ENCODE measurements at places on chromosomes 12 and 14.

DNA sequence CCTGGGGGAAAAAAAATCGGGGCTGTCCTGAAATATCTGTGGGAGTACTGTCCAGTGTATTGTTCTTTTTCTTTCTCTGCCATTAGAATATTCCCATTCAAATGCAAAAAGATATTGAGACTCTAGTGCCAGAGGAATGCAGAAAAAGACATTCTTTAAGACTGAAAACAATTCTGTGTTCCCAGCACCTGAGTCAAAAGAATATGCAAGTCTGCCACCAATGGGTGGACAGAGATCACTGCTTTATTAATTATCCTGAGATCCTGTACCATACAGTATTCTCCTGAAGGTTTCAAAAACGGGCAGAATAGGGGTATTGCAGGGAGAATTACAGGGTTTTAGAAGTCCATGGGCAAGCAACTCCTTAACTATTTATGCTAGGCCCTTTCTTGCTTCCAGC is 361.8 kb downstream of the C12orf50 start:
- no peak for DNase-seq

- DNase-seq, result no peak
These were observed 4.6 kb upstream of the SLC22A17 start for GRCh38 chr14:23357261-23357660.

GRCh38 chr12:65699251-65699650 is 125.0 kb upstream of the HMGA2 start:
- DNase-seq, result peak; percentile 55

- DNase-seq, result peak; percentile 46
These were observed 31.3 kb upstream of the LALBA start for GRCh38 chr12:48601013-48601756.

- DNase-seq, result no peak
These were observed 920.9 kb downstream of the RPS29 start for GRCh38 chr14:48665077-48665784.

GRCh38 chr14:72845683-72846082 is 48.2 kb downstream of the DPF3 start:
- DNase-seq, result no peak

DNA sequence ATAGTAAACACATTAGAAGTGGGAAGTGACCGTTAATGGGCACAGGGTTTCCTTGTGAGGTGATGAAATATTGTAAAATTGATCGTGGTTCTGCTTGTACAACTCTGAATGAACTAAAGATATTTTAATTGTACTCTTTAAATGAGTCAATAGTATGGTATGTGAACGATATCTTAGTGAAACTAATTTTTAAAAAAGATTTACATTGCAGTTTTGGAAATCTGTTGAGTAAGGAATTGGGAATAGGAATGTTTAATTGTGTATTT is 1.7 kb downstream of the ZNF410 start:
- no peak for DNase-seq

- DNase-seq, result no peak
These were observed 446.0 kb downstream of the AEBP2 start for GRCh38 chr12:19885093-19885812.

GRCh38 chr12:75783093-75783877 is 248.3 kb downstream of the PHLDA1 start:
- peak; percentile 11 for DNase-seq

- peak; percentile 48 for DNase-seq
These were observed 1.5 kb upstream of the HRK start for GRCh38 chr12:116882742-116883141.

DNA sequence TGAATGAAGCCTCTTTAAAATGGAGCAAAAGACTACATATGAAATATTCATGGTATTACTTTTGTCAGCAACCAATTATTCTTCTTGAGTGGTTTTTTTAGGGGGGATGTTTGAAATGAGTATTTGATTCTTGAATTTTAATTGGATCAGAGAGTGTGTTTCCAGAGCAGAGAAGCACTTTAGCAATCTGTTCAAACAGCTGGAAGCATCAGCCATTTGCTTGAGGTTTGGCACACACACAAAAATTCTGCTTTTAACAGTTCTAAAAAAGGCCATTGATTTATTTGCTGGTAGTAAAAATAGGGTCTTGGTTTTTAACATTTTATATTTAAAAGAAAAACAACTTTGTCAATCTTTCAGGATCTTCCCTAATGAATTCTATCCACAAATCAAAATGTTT is 292.7 kb downstream of the LRFN5 start:
- no peak for DNase-seq

- DNase-seq, result no peak
These were observed 312.2 kb upstream of the DIO3 start for GRCh38 chr14:101248840-101249675.

- DNase-seq, result no peak
These were observed 90.3 kb downstream of the ATP2B1 start for GRCh38 chr12:89618113-89618862.

GRCh38 chr12:62407587-62407986 is 59.0 kb upstream of the MON2 start:
- no peak for DNase-seq

DNA sequence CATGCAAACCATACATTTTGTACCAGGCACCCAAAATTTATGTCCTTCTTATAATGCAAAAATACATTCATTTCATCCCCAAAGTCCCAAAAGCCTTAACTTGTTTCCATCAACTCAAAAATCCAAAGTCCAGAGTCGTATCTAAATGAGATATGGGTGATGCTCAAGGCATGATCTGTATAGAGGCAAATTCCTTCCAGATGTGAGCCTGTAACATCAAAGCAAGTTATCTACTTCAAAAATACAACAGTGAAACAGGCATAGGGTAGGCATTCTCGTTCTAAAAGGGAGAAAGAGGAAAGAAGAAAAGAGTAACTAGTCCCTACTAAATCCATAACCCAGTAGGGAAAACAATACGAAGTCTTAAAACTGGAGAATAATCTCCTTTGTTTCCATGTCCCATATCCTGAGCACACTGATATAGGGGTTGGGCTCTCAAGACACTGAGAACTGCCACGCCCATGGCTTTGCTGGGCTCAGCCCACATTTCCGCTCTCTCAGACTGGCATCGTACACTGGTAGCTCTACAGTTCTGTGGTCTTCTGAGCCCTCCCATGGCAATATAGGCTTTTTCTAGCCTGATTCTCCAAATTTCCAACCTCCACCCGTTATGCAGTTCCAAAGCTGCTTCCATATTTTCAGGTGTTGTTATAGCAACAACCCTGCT is 232.8 kb downstream of the TMTC2 start:
- no peak for DNase-seq

DNA sequence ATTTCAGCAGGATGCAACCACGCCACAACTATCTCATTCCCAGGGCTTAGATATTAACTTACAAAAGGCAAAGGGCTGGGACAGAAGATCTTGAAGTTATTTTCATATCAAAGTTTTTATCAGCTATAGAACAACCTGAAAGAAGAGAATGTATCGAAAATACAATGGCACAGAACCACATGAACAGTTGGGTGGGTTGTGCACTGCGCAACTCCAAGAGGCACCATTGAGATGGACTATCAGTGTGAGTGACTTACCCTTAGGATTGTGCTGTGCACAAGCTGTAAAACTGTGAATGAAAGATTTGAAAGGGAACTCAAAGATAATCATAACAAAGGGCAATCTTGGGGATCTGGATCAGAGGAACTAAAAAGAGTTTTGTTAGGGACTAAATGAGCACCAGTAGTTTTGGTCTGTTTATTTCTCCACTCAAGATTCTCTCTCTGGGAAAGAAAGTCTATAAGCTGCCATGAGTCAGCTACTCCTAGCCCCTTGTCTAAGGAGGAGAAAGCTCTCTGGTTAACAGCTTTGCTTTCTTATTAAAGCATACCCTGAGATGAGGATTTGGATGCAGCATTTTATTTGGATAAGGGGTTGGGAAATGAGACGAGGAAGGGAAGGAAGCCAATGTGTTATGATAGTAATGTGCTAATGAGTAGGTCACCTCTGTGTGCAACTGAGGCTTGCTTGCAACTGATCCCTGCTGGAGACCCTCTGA is 62.2 kb downstream of the TBX5 start:
- no peak for DNase-seq

- no peak for DNase-seq
These were observed 175.4 kb downstream of the SLC25A21 start for GRCh38 chr14:36996857-36997590.

DNA sequence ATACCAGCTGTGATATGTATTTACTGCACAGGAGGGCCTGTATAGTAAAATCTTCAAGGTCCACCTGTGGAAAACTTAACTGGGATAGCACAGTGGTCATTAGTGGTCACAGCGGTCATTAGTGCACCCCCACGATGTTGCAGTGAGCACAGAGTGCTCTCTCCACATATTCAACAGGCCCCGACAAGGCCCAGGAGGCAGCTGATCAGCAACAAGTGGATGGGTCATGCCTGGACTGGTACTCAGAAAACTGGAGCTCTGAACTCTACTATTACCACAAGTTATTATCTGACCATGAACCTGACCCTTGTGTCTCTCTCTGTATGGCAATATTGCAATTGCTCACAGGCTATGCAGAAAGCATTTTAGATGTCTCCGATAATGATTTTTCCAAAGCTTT is 129.5 kb downstream of the SLC35F4 start:
- DNase-seq, result no peak

GRCh38 chr12:88291498-88292131 is 149.5 kb downstream of the TMTC3 start:
- DNase-seq, result no peak

GRCh38 chr12:75439048-75439447 is 41.5 kb upstream of the GLIPR1 start:
- DNase-seq, result peak; percentile 30

- no peak for DNase-seq
These were observed 140.2 kb downstream of the MED13L start for GRCh38 chr12:116137318-116137717.

DNA sequence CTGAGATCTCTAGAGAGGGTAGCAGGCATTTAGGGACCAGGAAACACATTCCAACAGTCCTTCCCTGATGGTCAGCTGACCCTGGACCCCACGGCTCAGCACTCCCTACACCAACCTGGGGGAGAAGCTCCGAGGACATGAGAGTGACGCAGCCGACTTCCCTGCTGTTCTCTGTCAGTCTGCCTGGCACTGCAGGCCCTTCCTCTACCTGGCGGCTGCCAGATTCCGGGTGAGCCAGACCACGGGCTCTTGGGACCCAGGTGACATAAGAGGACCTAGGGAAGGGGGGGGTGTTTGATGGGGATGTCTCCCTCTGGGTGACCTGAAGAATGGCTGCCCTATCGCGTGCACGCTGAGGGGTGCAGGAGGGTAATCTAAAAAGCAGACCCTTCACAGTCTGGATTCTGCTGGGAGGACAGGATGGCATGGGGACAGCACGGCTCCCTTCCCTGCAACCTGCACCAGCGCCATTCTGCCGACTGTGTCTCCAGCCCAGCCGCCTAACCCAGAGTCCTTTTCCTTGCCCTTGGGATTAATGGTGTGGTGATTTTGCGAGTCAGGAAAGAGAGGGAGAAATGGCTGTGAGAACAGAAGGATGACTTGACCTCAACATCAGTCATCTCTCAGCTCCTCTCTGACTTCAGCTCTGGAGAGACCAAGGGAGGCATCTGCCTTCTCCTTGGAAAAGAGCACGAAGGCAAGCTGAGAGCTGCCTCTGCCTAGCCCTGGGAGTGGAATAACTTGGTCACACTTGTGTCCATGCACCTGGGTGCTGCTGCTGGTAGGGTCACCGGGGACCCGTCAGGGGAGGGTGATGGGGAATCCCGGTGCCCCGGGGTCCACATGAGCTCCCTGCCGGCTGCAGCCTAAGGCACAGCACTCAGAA is 158.5 kb downstream of the CALM1 start:
- DNase-seq, result no peak

DNA sequence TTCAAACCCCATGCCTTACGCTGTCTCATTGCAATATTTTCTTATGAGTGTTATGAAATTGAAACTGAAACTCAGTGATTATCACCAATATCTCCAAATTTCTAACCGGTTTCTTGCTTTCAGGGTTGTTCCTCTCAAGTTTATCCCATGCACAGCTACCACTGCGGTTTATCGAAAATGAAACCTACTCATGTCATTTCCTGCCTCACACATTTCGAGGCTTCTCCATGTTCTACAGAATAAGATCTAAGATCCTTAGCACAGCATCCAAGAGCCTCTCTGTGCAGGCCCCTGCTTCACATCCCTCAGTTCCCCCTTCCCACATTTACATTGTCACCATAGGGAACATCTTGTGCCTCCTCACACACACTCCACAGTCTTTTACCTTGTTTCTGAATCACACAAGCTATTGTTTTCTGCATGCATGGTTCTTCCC is 45.5 kb upstream of the FAR2 start:
- DNase-seq, result no peak

GRCh38 chr14:93914278-93914677 is 12.9 kb upstream of the FAM181A start:
- DNase-seq, result no peak

DNA sequence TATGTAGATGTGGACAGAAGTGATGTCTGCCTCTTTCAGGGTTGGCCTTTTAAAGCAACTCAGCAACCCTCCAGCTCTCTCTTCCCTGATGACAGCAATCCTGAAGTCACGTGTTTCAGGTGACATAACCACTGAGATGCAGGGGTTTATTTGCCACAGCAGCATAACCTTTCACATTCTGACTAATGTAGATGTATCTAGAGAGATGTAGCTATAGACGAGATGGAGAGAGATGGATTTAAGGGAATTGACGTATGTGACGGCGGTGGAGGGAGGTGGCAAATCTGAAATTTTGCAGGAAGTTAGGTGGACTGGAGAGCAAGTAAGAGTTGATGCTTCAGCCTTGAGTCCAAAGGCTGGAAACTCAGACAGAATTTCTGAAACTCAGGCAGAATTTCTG is 126.0 kb downstream of the ZFP36L1 start:
- DNase-seq, result no peak

DNA sequence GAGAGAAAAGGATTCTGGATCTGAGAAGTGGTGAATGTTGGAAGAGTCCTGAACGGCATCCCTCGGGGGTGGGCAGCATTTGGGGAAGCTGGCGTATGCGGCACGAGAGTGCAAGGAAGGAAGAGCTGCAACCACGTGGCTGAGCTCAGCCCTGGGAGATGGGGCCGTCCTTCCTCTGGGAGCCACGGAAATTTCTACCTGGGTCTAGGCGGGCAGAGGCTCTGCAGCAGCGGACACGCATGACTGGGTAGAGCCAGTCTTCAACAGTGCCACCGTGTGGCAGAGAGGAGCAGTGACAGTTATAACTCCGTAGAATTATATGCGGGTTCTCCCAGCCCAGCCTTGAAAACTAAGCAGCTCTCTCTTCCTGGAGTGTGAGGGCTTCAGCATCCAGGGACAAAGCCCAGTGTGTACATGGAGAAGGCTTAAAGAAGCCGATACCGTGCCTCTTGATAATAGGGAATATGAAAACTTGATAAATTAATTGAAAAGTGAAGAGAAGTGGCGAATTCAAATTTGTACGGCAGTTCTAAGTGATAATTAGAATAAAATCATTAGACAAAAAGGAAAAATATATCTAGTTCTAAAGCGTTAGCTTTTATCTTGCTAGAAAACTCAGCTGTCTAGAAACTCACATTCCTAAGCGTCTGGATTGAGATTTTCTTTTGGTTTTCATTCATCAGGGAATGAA is 82.9 kb upstream of the STXBP6 start:
- peak; percentile 43 for DNase-seq

GRCh38 chr14:91889477-91890211 is 22.3 kb upstream of the TC2N start:
- DNase-seq, result no peak

GRCh38 chr12:92058664-92059063 is 87.0 kb downstream of the BTG1 start:
- no peak for DNase-seq

All from HFFc6 (cell line).